ENCODE measurements at places on chromosomes 2 and 18. TPM values are rescaled to one million over a fixed set of nuclear protein-coding genes. Genes with fewer than 3 reads are reported as not detected.

DNA sequence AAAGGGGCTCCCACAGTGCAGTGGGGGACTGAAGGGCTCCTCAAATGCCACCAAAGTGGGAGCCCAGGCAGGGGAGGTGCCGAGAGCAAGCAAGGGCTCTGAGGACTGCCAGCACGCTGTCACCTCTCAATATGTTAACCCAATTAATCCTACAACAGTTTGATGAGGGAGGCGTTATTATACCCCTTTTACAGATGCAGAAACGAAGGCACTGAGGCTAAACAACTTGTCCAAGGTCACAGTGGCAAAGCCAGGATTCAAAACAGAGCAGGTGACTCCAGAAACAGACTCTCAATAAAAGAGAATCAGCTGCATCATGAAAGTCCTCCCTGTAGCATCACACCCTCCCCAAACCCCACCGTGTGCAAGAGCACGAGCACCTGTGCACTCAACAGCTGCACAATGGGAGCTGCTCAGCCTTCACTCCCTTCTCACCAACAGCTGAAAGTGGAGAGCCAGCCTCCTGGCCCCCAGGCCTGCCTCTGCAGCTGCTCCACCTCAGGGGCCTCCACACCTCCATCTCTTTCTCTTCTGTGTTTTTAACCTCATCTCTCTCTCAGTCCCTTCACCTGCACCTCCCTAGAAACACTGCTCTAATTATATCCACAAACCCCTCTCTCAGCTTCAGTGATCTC is 8.1 kb downstream of the NPC1 start:
- H3K4me1 ChIP-seq: peaks cover 56% of the 10 kb centered on the region
- H3K27me3 ChIP-seq: no peaks in the 10 kb centered on the region
- peaks cover 6% of the 10 kb centered on the region for H3K36me3 ChIP-seq
- no peak for DNase-seq

DNA sequence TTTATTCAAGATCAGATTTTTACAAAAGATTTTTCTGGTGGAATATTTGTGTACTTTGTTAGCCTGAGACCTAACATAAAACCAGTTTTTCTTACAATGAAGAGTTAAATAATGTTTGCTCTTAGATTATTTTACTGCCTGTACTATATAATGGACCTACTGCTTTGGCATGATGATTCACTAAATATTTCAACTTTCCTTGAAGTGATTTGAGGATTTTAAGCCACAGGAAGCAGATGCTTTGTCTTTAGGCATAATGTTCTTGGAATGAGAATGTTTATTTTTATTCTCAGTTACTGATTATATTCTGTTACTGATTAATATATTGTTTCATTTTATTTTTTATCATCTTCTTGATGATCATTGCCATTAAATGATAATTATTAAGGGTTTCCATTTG is 175.3 kb upstream of the LRP1B start:
- no peaks in the 10 kb centered on the region for H3K36me3 ChIP-seq
- no peak overlapping the region for H3K27ac ChIP-seq
- H3K4me1 ChIP-seq: peaks cover 15% of the 10 kb centered on the region
- DNase-seq: no peak

DNA sequence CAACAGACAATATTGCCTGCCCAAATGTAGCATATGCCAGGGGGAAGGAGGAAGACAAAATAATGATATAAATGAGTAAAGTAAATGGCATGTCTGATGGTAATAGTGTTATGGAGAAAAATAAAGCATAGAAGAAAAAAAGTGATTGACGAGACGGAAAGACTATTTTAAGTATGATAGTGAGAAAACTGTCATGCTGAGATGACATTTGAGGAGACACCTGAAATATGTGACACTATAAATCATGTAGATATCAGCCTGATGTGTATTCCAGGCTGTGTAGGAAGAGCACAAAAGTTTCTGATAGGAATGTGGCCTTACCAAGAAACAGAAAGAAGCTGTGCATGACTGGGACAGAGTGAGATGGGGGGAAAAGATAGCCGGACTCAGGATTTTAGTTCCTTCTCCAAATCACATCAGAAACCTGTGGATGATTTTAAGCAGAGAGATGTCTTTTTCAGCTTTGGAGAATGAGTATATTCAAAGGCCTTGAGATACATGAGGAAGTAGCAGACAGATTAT is 387.3 kb upstream of the SYT4 start:
- H3K4me1 ChIP-seq: peaks cover 58% of the 10 kb centered on the region
- no peak for DNase-seq
- H3K27me3 ChIP-seq: no peaks in the 10 kb centered on the region
- no peak overlapping the region for H3K4me3 ChIP-seq

DNA sequence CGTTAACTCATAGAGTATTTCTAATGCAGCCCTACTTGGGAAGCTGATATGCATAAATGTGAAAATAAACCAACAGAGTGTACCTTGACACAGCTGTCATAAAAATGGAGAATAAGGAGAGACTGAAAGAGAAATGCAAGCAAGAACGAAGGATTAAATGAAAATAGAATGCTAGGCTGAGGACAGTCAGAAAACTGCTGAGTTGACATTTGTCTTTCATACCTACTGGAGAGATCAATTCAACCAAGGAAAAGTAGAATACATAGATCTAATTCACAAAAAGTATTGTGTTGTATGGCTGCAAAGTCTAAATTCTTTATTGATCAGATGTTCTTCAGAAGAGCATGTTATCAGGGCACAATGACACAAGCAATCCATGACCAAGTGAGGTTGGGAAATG is 112.0 kb downstream of the EPHA4 start:
- no peak overlapping the region for H3K27ac ChIP-seq
- H3K36me3 ChIP-seq: no peaks in the 10 kb centered on the region
- H3K4me1 ChIP-seq: peaks cover 7% of the 10 kb centered on the region

DNA sequence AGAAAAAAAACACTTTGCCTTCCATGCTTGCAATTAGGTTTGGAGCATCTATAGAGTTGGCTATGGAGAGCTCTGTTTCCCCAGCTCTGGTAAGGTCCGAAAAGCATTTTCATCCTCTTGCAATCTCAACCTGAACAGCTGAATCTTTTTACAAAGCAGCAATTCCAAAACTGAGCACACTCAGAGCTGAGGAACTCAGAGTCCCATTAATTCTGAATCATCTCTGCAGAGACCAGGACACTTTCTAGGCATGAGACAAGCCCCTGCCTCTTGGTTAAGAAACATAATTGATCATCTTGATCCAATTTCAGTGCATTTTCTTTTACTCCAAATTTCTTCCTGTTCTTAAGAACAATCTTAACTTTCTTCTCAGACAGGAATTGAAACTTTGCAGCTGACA is 4.2 kb downstream of the CNGA3 start:
- no peak overlapping the region for H3K4me3 ChIP-seq
- DNase-seq: no peak
- H3K27ac ChIP-seq: no peak overlapping the region
- peaks cover 57% of the 10 kb centered on the region for H3K27me3 ChIP-seq
- H3K4me1 ChIP-seq: peaks cover 8% of the 10 kb centered on the region
- H3K36me3 ChIP-seq: no peaks in the 10 kb centered on the region

- H3K4me3 ChIP-seq: no peak overlapping the region
- peaks cover 5% of the 10 kb centered on the region for H3K27me3 ChIP-seq
- DNase-seq: no peak
- H3K27ac ChIP-seq: no peak overlapping the region
- H3K36me3 ChIP-seq: no peaks in the 10 kb centered on the region
- peaks cover 12% of the 10 kb centered on the region for H3K4me1 ChIP-seq
These were observed 628.6 kb downstream of the CCDC85A start for GRCh38 chr2:56812432-56812831.

DNA sequence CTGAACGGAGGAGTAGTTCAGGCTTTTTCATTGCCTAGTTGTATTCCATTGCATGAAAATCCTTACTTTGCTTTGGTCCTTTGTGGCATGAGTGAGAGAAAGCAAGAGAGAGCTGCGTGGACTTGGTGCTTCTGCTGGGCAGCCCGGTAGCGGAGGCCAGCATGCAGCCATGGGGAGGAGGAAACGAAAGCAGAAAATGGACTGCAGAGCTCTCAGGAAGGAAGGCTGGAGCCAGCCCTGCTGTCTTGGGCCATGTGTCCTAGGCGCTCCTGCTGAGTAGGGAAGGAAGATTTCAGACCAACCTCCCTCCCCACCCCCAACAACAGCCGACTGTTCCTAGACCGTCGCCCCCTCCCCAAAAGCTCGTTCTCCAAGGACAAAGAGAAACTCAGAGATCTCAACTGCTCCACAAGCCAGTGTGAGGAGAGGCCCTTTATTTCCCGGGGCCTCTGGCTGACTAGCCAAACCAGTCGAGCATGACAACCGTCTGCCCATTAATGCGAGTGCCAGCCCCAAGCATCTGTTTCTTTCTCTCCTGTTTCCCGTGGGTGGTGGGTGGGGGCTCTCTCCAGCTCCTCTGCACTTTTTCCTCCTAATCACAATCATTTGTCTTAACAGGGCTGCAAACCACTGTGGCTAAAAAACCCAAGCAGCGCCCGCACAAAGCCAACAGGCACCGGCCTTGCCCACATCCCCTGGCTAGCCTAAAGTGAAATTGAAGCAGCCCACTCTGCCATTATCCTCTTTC is 66.8 kb upstream of the FZD7 start:
- DNase-seq: peak; percentile 39
- peaks cover 46% of the 10 kb centered on the region for H3K4me1 ChIP-seq
- no peaks in the 10 kb centered on the region for H3K27me3 ChIP-seq
- H3K36me3 ChIP-seq: no peaks in the 10 kb centered on the region
- H3K27ac ChIP-seq: no peak overlapping the region

GRCh38 chr2:70718736-70719135 is 49.3 kb downstream of the ADD2 start:
- H3K27ac ChIP-seq: no peak overlapping the region
- H3K36me3 ChIP-seq: no peaks in the 10 kb centered on the region
- no peak for DNase-seq
- no peak overlapping the region for H3K4me3 ChIP-seq
- H3K4me1 ChIP-seq: no peaks in the 10 kb centered on the region

DNA sequence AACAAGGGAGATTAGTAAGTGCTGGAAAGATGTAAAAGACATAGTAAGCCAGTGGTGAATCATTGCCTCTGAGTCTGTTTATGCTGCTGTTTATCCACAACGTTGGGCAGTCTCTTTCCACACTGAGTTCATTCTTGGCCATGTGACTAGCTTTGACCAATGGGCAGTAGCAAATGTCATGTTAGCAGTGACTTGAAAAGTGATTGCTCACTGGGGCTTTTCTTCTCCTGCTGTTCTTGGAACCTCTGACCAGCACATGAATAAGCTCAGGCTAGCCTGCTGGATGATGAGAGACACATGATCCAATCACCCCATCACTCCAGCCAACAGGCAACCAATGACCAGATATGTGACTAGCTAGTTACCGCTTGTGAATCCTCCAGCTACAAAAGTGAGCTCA is 360.4 kb downstream of the SLC4A3 start:
- no peak overlapping the region for H3K4me3 ChIP-seq
- no peak overlapping the region for H3K27ac ChIP-seq
- peaks cover 4% of the 10 kb centered on the region for H3K4me1 ChIP-seq
- no peaks in the 10 kb centered on the region for H3K27me3 ChIP-seq
- H3K36me3 ChIP-seq: no peaks in the 10 kb centered on the region

GRCh38 chr2:98793897-98794830 is 63.2 kb upstream of the MGAT4A start:
- peak overlapping the region; percentile 52 for H3K27ac ChIP-seq
- no peak overlapping the region for H3K4me3 ChIP-seq
- DNase-seq: no peak

DNA sequence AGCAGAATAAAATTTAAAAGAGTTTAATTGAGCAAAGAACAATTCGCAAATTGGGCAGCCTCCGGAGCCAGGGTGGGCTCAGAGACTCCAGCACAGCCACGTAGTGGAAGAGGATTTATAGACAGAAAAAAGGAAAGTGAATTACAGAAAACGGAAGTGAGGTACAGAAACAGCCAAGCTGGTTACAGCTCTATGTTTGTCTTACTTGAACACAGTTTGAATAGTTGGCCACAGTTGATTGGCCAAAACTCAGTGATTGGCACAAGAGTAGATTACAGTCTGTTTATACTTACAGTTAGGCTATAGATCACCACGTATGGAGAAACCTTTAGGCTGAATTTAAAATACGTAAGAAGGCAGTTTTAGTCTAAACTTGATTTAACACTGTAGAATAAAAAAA is 78.8 kb upstream of the NEDD4L start:
- no peaks in the 10 kb centered on the region for H3K36me3 ChIP-seq
- H3K27me3 ChIP-seq: no peaks in the 10 kb centered on the region
- H3K4me3 ChIP-seq: no peak overlapping the region
- H3K4me1 ChIP-seq: peaks cover 22% of the 10 kb centered on the region
- no peak overlapping the region for H3K27ac ChIP-seq
- no peak for DNase-seq

ARHGAP28 gene
- total RNA-seq: 17.9 TPM

DSC2 gene
- total RNA-seq: 0.58 TPM

C2orf66 gene
- not detected for total RNA-seq

Measured in chondrocyte (in vitro differentiated cells).